Epithelial cell of proximal tubule (primary cell): ENCODE measurements at places on chromosomes 1 and 21.

DNA sequence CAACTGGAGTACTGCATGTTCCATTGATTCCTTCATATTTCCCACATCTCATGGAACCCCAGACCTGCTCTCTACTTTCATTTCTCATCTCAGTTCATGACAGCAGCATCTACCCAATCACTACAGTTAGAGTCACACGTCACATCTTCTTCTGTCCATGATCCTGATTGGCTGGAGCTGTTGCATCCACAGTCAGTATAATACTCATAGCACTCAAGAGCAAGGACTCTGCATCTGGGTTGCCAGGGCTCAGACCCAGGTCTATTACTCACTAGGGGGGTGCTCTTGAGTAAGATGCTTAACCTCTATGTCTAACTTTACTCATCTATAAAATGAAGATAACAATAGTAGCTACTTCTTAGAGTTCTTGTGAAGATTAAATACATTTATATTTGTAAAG lies 4.4 kb upstream of the XPR1 start:
- no peak for DNase-seq

DNA sequence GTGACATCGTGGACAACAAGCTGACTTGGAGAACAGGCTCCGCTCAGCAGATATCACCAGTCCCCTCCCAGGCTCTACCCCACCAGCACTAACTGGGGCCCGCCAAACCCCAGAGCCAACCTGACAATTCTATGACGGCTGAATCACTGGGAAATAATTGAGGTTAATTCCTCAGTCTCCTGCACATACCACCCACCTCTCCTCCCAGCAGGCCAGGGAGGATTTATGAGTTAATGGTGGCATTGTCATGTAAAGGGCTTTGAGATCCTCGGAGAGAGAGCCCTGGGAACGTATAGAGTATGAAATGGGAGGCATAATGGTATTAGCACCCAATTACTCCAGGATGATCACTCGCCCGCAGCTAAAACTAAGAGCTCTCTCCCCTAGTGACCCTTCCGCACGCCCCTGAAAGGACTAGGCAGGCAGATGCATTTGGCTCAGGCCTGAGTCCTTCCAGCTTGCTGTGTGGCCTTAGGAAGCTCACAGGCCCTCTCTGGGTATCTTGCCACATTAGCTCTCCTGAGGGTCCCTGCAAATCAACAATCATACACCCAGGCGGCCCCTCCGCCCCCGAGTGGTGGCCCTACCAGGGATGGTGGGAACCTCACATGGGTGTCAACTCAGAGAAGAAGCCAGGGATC lies 27.3 kb upstream of the PAX7 start:
- no peak for DNase-seq

DNA sequence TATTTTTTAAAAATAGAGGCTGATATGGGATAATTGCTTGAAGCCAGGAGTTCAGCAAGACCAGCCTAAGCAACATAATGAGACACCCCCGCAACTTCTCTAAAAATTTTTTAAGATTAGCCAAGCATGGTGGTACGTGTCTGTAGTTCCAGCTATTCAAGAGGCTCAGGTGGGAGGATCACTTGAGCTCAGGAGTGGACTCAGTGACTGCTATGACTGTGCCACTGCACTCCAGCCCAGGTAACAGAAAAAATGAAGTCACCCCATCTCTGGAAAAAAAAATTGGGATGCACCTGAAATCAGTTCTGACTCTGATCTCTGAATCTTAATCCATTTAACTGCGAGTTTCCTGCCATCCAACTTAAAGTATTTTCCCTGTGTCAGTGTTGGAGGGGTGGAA lies 124.2 kb downstream of the MRPS6 start:
- no peak for DNase-seq

DNA sequence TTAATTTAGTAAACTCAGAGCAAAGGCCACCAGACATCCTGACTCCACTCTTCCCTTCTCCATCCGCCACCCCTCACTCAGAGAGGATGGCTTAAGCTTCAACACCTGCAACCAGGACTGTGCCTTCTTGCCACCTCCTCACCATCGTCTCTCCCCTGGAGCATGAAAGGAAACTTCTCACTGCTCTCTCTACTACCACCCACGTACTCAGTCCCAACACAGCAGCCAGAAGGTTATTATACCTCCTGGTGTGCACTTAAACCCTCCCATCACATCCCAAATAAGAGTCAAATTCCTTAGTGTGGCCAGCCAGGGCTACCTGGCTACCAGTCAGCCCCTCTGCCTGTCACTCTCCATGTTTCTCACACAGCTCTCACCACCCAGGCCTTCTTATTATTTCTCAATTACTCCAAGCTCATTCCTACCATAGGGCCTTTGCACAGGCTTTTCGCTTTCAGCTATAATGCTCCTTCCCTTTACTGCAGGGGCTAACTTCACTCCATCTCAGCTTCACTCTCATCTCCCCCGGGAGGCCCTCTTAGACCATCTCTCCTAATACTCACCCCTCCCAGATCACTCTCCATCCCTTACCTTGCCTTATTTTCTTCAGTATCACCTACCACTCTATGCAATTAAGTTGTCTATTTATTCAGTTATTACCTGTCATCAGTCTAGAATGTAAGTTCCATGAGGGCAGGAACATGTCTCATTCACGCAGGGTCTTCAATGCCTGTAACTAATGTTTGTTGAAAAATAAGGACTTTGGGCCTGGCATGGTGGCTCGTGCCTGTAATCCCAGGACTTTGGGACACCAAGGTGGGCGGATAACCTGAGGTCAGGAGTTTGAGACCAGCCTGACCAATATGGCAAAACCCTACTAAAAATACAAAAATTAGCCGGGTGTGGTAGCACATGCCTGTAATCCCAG lies 137.5 kb downstream of the TOMM20 start:
- no peak for DNase-seq

GRCh38 chr1:82836973-82837680 lies 1036.4 kb downstream of the ADGRL2 start:
- DNase-seq = no peak

- DNase-seq = no peak
These were observed 98.1 kb upstream of the NFIA start for GRCh38 chr1:60984062-60984799.

- DNase-seq = no peak
These were observed 3.8 kb downstream of the SERTAD4 start for GRCh38 chr1:210236386-210236839.

- DNase-seq = no peak
These were observed 45.3 kb upstream of the RGS1 start for GRCh38 chr1:192530254-192530653.

GRCh38 chr1:61250933-61251332 lies 168.6 kb downstream of the NFIA start:
- no peak for DNase-seq

- no peak for DNase-seq
These were observed 85.3 kb downstream of the LRRC8D start for GRCh38 chr1:89906088-89906487.

DNA sequence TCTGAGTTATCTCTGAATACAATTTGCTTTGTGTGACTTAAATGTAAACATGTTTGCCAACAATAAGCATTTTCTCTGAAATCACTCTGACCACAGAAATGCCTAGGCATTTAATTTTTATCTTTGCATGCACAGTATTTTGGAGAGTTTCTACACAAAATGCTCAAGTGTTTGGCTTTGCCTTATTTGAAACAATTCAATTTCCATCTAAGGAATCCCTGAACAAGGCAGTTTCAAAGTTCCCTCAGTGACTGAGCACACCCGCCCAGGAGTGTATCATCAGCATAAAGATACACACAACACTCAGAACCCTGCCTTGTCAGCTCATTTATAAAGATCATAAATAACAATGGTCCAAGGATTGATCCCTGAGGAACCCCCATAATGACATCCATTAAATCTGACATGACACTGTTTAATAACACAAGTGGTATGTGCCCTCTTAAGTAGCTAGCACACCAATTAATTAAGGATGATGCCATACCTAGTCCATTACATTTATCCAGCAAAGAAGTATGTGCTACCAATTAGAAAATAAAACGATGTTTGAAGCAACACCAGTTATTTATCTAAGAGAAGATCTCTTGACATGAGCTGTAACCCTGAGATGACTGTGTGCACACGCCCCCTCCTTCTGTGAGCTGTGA lies 585.8 kb downstream of the ADGRL2 start:
- no peak for DNase-seq

DNA sequence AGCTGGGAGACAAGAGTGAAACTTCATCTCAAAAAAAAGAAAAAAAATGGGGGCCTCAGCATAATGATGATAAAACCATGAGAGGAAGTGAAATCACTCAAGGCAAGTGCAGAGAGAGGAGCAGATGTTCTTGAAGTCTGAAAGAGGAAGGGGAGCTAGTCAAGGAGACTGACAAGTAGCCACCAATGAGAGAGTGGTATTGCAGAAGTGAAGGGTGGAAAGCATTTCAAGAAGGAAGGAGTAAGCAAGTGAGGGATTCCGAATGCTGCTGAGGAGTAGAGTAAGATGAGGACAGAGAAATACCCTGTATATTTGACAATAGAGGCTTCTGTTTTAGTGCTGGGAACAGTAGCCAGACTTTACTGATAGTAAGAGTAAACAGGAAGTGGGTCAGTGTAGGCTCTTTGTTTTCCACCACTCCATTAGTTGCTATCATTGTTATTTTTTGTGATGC lies 2.9 kb downstream of the TATDN3 start:
- no peak for DNase-seq

GRCh38 chr21:25626757-25627156 lies 12.3 kb upstream of the JAM2 start:
- no peak for DNase-seq

GRCh38 chr1:174815036-174815435 lies 184.7 kb upstream of the CACYBP start:
- no peak for DNase-seq

GRCh38 chr1:6111571-6111970 lies 65.9 kb downstream of the KCNAB2 start:
- DNase-seq = no peak

GRCh38 chr1:208201229-208201628 lies 43.0 kb downstream of the PLXNA2 start:
- peak; percentile 76 for DNase-seq
